ENCODE measurements at places on chromosomes 3 and 15.

DNA sequence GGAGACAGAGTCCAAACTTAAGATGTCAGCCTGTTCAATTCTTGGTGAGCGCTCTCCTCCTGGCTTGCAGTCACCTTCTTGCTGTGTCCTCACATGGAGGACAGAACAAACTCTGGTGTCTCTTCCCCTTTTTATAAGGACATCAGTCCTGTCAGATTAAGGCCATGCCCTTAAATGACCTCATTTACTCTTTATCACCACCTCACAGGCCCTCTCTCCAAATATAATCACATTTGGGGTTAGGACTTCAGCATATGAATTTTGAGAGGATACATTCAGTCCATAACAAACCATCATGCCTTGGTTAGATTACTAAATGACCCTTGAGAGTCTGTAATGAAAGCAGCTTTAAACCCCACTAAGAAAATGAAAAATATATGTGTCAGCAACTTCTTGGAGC is 175.2 kb downstream of the TAFA4 start:
- no peak for DNase-seq

GRCh38 chr3:193253986-193254660 is 13.1 kb downstream of the PLAAT1 start:
- no peak for DNase-seq

DNA sequence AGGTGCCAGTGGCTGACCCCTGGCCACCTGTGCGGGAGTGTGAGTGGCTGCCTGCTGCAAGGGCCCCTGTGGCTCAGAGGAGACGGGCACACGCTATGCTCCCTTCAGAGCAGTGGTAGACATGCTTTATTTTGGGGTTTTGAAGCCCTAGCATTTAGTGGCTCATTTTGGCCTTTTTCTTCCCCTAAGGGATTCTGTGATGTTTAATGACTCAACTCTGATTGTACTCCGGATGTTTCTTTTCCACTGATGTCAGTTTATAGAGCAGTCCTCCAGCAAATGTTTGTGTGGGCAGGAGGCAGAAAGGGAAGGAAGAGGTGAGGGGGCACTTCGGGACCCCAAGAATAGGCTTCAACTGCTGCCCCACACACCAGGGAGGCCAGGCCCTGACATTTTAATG is 288.9 kb upstream of the C2CD4B start:
- no peak for DNase-seq

- no peak for DNase-seq
These were observed 26.4 kb upstream of the ZBED2 start for GRCh38 chr3:111621535-111621934.

- no peak for DNase-seq
These were observed 58.0 kb downstream of the CGGBP1 start for GRCh38 chr3:88000853-88001252.

- DNase-seq = no peak
These were observed 245.9 kb upstream of the TOPAZ1 start for GRCh38 chr3:43995547-43996378.

DNA sequence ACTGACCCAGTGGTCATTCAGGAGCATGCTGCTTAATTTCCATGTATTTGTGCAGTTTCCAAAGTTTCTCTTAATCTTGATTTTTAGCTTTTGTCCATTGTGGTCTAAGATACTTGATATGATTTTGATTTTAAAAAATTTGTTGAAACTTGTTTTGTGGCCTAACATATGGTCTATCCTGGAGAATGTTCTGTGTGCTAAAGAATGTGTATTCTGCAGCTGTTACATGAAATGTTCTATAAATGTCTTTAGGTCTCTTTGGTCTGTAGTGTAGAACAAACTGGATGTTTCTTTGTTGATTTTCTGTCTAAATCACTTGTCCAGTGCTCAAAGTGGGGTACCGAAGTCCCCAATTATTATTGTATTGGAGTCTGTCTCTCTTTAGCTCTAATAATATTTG is 17.4 kb downstream of the CEP63 start:
- DNase-seq = no peak

DNA sequence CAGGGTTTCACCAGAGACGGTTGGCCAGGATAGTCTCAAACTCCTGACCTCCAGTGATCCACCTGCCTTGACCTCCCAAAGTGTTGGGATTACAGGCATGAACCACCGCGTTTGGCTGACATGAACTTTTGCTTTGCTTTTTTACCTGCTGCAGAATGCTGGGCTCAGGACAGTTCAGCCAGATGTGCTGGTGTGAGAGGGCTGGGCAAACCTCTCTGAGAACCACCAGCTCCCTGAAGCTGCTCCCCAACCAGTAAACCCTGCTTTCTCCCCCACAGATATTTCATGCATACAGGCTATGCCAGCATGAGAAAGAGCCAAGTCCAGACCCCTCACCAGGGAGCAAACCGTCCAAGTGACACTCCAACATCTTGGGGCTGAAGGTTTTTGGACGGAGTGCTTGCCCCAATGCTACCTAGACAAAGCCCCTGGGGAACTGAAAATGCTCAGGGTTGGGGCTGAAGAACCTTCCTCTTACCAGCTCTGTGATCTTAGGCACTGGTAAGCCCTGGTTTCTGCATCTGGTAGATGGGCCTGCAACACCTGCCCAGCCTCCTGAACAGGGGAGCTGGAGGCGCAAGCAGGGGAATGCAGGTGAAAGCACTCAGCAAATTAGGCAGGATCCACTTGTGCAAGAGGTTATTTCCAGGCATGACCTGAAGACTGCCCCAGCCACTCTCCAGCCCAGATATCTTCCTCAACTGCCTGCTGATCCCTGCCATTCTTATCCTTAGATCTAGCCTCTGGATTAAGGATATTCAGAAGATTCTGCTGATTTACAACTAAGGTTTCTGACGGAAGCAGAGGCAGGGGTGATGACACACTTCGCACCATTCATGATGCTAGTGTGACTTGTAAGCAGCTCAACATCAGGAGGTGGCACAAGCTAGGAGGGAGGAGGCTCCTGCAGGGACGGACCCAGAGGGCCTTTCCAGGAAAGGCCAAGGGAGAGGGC is 78.8 kb downstream of the TLE3 start:
- DNase-seq = no peak

All from fibroblast of the conjunctiva (primary cell).